ENCODE measurements at places on chromosomes 3 and 15. TPM values are rescaled to one million over a fixed set of nuclear protein-coding genes. Genes with fewer than 3 reads are reported as not detected.
A peak's percentile ranks its signal among the peaks of the same experiment; 100 is the strongest.

TMEM115 gene
- total RNA-seq: 18.0 TPM

LSM3 gene
- total RNA-seq: 19.2 TPM

GRCh38 chr15:89217031-89217430 is 4.3 kb downstream of the RLBP1 start:
- no peaks in the 10 kb centered on the region for H3K36me3 ChIP-seq
- no peak overlapping the region for H3K27ac ChIP-seq
- no peak for DNase-seq
- peaks cover 6% of the 10 kb centered on the region for H3K27me3 ChIP-seq

- H3K27me3 ChIP-seq: no peaks in the 10 kb centered on the region
- peaks cover 30% of the 10 kb centered on the region for H3K36me3 ChIP-seq
- peak; percentile 40 for DNase-seq
- peak overlapping the region; percentile 91 for H3K4me3 ChIP-seq
Measured at GRCh38 chr3:183554377-183554776, 1.1 kb downstream of the KLHL6 start.

CYP8B1 gene
- not detected for total RNA-seq

- H3K4me3 ChIP-seq: no peak overlapping the region
- no peak for DNase-seq
- no peaks in the 10 kb centered on the region for H3K27me3 ChIP-seq
- no peak overlapping the region for H3K27ac ChIP-seq
- H3K4me1 ChIP-seq: no peaks in the 10 kb centered on the region
- H3K36me3 ChIP-seq: no peaks in the 10 kb centered on the region
Measured at GRCh38 chr15:45849136-45849535, 214.3 kb downstream of the SQOR start.

DNA sequence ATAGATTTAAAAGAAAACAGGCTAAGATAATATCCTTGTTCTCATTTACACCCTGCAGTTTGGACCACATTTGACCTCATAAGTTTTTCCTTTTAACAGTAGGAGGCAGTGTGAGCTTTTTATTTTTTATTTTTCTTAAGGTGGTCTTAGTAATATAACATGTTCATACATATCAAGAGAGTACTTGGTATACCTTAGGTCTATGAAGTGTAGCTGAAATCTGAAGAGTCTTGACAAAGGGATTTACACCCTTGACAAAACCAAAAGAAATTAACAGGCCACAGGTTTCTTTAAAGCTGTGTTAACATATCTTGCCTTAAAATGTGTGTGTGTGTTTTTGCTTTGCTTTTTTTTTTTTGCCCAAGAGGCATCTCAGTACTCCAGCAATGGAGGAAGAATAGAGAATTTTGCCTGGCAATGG is 3.2 kb downstream of the RAP2B start:
- no peaks in the 10 kb centered on the region for H3K27me3 ChIP-seq
- DNase-seq: no peak
- H3K4me1 ChIP-seq: peaks cover 43% of the 10 kb centered on the region
- peaks cover 58% of the 10 kb centered on the region for H3K36me3 ChIP-seq

PRR20G gene
- total RNA-seq: not detected

DNA sequence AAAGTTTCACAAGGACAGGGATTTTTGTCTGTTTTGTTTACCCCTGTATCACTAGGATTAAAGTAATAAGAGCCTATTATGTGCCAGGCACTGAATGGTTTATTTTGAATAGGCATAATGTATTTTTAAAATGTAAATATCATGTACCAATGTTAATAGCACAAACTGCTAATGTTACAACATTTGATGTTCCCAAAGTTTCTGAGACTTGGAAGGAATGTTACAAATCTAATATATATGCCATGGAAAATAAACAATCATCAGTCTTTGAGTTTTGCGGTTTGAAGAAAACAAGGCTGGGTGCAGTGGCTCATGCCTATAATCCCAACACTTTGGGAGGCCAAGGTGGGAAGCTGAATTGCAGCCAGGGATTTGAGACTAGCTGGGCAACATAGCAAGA is 159.4 kb downstream of the CDIN1 start:
- DNase-seq: no peak
- H3K36me3 ChIP-seq: no peaks in the 10 kb centered on the region
- H3K27me3 ChIP-seq: no peaks in the 10 kb centered on the region
- no peak overlapping the region for H3K27ac ChIP-seq

DNA sequence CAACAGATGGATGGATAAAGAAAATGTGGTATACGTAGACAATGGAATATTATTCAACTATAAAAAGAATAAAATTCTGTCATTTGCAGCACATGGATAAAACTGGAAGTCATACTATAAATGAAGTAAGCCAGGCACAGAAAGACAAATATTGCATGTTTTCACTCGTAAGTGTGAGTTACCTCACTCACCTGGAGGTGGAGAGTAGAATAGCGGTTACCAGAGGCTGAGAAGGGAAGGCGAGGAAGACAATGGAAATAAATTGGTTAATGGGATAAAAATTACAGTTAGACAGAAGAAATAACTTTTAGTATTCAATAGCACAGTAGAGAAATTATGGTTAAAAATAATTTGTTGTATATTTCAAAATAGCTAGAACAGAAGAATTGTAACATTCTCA is 141.6 kb downstream of the EFHB start:
- no peaks in the 10 kb centered on the region for H3K27me3 ChIP-seq
- H3K36me3 ChIP-seq: no peaks in the 10 kb centered on the region
- no peak for DNase-seq
- no peaks in the 10 kb centered on the region for H3K4me1 ChIP-seq
- H3K4me3 ChIP-seq: no peak overlapping the region

DNA sequence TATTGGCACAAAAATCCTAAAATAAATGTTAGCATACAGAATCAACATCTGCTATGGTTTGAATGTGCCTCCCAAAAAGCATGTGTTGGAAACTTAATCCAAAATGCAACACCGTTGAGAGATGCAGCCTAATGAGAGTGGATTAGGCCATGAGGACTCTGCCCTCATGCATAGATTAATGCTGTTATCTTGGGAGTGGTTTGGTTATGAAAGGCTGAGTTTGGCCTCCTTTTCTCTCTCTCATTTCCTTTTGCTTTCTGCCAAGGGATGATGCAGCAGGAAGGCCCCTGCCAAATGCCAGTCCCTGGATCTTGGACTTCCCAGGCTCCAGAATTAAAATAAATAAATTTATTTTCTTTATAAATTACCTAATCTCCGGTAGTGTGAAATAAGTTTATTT is 49.4 kb downstream of the SYNM start:
- no peaks in the 10 kb centered on the region for H3K36me3 ChIP-seq
- H3K4me1 ChIP-seq: peaks cover 8% of the 10 kb centered on the region
- H3K27me3 ChIP-seq: no peaks in the 10 kb centered on the region
- no peak for DNase-seq
- H3K27ac ChIP-seq: no peak overlapping the region
- no peak overlapping the region for H3K4me3 ChIP-seq

ADIPOQ gene
- total RNA-seq: not detected

MESP2 gene
- total RNA-seq: not detected

CCR9 gene
- total RNA-seq: 0.08 TPM

DNA sequence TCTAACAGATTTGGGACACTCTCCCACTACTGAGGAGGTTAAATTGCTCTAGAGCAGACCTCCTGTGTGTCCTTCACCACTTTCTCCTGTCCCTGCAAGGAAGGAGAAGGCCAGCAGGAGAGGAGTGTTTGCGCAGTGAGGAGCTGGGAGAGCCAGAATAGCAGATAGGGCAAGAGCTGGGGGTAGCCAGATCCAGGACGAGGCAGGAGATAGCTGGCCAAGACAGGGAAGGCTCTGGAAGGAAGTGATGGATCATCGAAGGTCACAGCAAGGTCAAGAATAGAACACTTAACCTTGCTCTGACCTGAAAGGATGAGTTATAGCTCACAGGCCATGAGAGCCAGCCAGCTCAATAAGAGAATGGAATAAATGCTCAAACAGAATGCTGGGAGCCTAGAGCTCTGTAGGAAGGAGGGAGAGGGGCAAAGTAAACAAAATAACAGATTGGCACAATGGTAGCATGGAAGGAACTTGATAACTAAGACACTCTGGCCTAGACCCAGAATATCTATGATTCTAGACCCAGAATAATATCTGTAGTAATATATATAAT is 37.5 kb upstream of the FSIP1 start:
- H3K27me3 ChIP-seq: peaks cover 19% of the 10 kb centered on the region
- no peak overlapping the region for H3K4me3 ChIP-seq
- H3K4me1 ChIP-seq: no peaks in the 10 kb centered on the region
- DNase-seq: no peak
- H3K27ac ChIP-seq: no peak overlapping the region

GRCh38 chr3:156217674-156218352 is 97.4 kb downstream of the KCNAB1 start:
- no peaks in the 10 kb centered on the region for H3K4me1 ChIP-seq
- no peaks in the 10 kb centered on the region for H3K36me3 ChIP-seq
- H3K4me3 ChIP-seq: no peak overlapping the region
- DNase-seq: no peak
- H3K27me3 ChIP-seq: peaks cover 8% of the 10 kb centered on the region
- H3K27ac ChIP-seq: no peak overlapping the region

GRCh38 chr3:120027226-120027625 is 67.0 kb downstream of the GSK3B start:
- H3K27me3 ChIP-seq: no peaks in the 10 kb centered on the region
- no peak overlapping the region for H3K27ac ChIP-seq
- peaks cover 25% of the 10 kb centered on the region for H3K4me1 ChIP-seq
- DNase-seq: no peak

UROC1 gene
- not detected for total RNA-seq

DNA sequence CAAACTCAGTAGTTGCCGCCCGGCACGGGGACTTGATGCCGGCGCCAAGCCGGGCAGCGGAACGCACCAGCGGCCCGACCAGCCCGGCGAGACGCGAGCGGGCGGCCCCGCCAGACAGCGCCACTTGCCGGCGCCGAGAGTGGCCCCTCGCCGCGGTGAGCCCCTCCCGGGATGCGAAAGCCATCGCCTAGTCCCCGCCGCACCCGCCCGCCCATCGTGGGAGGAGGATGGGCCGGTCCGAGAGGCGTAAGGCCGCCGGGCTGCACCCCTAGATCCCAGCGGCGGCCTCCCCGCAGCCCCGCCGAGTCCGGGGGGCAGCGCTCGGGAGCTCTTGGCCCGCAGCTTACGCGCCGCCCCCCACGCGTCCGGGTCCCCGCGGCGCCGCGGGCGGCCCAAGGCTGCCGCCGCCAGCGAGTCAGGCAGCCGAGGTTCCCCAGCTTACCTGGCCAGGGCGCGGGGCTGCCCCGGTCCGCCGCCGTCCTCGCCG is 609 bp downstream of the GOLGA8A start:
- peak; percentile 65 for DNase-seq
- H3K4me1 ChIP-seq: peaks cover 26% of the 10 kb centered on the region
- peak overlapping the region; percentile 84 for H3K4me3 ChIP-seq
- H3K36me3 ChIP-seq: peaks cover 32% of the 10 kb centered on the region

GNAT1 gene
- not detected for total RNA-seq

DNA sequence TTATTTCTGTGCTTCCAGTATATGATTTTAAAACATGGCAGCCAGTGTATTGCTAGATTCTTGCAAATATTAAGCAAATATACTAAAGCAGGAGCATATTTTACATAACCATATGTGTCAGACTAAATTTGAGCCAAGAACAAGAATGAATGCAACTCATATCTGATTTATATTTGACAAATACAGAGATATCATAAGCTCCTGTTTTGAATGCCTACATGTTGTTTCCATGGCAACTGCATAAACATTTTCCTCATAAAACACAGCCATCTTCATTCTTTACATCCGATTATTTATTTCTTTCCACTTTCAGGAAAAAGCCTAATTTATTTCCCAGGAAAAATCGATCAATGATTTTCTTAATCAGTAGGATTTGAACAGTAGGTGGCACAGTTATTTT is 172.2 kb upstream of the TSPAN3 start:
- H3K4me1 ChIP-seq: peaks cover 3% of the 10 kb centered on the region
- no peak overlapping the region for H3K27ac ChIP-seq
- H3K36me3 ChIP-seq: peaks cover 6% of the 10 kb centered on the region
- no peak overlapping the region for H3K4me3 ChIP-seq
- DNase-seq: no peak

All from activated CD8-positive, alpha-beta T cell treated with anti-CD3 and anti-CD28 coated beads, Interleukin-2, amount 10 ng/mL, durations not matched to agents 7 days and 5 days (primary cell).